Fibroblast of the aortic adventitia (primary cell): ENCODE measurements at places on chromosomes 6 and 20.
A peak's percentile ranks its signal among the peaks of the same experiment; 100 is the strongest.

GRCh38 chr20:63619505-63619904 is 7.4 kb downstream of the GMEB2 start:
- no peak for DNase-seq

DNA sequence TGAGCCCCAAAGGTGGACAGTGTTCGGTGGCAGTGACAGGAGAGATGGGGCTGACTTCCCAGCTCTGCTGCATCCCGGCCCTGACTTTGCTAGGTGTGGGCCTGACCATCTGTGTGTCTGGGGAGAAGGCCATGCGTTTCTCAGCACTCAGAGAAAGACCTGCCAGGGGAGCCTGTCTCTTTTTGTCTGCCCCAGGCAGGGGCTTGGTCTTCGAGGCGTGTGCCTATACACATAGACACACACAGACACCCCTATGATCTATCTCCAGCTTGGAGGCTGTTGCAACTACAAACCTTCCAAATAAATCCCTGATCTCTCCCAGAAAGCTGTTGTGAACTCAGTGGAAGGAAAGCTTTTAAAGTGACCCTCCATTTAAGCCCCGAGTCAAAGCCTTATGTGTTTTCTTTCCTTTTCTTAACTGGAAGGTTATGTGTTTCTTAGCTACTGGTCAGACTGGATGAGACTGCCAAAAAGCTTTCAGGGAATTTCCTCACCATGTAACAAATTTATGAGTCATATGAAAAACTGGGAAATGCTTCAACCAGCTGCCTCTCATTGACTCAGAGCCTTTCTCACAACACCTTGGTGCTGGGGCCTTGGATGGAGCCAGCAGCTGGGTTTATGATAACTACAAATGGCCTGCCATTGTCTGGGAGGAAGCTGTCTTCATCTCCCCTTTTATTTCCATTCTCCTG is 102.6 kb downstream of the CDC5L start:
- DNase-seq, result peak; percentile 99

DNA sequence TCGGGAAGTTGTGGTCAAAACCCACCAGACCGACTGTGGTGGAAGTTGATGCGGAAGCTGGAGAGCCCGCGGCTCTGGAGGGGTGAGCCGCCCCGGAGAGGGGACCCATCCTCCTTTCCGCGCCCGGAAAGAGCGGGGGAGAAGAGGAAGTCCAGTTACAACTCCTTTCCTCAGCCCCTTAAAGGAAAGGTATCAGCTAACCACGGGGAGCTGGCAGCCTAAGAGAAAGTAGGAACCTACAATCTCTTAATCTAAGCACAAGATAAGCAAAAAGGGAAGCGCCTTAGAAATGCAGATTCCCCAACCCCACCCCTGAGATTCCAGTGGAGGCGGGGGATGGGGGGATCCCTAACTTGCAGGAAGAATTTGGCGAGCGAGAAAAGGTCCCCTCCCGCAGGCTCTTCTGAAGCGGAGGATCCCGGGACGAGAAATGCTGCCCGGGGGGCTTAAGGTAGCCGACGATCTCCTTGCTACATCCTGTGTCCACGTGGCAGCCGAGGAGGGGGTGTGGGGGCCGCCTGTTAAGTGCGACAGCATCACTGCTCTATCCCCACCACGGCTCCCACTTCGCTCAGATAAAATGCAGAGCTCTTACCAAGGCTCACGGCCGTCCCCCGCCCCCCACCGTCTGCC is 87.5 kb downstream of the ZFP64 start:
- DNase-seq, result no peak

- DNase-seq, result no peak
Measured at GRCh38 chr6:16722630-16723029, 38.6 kb downstream of the ATXN1 start.

GRCh38 chr6:137334094-137334493 is 114.9 kb upstream of the IFNGR1 start:
- DNase-seq, result no peak

DNA sequence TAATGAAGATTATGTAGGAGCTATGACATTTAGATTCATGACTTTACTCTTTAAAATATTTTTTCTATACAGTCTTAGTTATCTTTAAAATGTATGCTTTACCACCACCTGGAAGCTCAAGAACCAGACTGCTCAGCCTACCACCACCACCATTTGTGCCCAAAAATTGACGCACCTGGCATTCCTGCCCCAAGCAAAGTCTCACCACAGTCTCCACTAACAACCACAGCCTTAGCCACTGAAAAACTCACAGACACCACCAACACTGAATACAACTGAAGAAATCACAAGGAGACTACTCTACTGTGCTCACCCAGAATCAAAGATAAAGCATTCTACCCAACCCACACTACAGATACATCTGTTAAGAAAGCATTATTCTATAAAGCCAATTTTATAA is 201.9 kb upstream of the PDE10A start:
- DNase-seq, result no peak

- DNase-seq, result no peak
Measured at GRCh38 chr20:56656632-56657031, 27.5 kb downstream of the TFAP2C start.

GRCh38 chr6:115203381-115203780 is 857.3 kb downstream of the FRK start:
- DNase-seq, result no peak

- DNase-seq, result no peak
Measured at GRCh38 chr20:42864116-42864515, 325.6 kb downstream of the PTPRT start.
